ENCODE measurements at places on chromosomes 7 and 10.

DNA sequence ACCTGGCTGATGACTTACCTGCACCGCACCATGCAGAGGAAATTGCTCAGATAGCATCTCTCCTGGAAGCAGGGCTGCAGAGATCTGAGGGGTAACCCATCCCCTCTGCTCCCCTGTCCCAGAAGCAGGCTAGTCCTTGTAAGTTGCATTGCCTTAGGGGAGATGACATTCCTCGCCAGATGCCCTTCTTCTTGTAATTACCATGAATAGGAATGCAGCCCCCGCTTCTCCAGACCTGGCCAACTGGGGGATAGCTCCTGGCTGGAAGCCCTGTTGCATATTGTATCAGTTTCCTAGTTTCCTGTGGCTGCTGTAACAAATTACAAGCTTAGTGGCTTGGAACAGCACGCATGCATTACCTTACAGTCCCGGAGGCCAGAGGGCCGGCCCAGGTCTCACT is 47.5 kb upstream of the EN2 start:
- no peak for DNase-seq

GRCh38 chr10:130079614-130080460 is 30.8 kb downstream of the C10orf143 start:
- DNase-seq: no peak

GRCh38 chr10:87865241-87865881 is 1.9 kb downstream of the PTEN start:
- DNase-seq: no peak

- DNase-seq: no peak
Measured at GRCh38 chr10:116185199-116185867, 87.7 kb downstream of the GFRA1 start.

DNA sequence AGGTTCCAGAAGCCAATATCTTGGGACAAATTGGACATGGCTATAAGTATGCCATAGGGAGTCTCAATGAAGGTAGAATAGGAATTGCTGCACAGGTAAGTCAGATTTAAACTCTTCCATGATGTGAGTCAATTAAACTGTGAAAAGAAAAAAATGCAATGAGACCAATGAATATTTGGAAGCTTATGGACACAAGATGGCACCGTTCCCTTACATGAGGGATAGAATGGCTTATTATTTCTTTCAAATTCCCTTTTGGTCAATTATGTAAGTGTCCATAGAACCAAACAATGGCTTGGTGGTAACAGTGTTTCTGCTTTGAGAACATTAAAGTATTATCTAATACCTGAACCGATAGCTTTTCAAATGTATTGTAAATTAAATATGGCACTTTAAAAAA is 35.6 kb downstream of the ACADSB start:
- no peak for DNase-seq

- no peak for DNase-seq
Measured at GRCh38 chr7:78395298-78396036, 596.9 kb downstream of the PHTF2 start.

DNA sequence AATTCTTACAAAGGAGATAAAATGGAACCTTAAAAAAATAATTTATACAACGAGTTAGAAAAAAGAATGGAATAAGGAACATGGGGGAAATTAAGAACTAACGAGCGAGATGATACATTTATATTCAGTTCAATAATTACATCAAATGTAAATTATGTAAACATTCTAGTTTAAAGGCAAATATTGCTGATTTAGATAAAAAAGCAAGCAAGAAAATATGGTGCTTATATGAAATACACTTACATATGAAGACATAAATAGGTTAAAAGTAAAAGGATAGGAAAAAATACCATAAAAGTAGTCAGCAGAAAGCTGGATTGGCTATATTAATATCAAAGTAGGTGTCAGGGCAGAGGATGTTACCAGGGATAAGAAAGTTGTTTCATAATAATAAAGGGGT is 127.0 kb upstream of the AHR start:
- DNase-seq: no peak

- DNase-seq: no peak
Measured at GRCh38 chr10:7756360-7756992, 31.3 kb downstream of the KIN start.

- no peak for DNase-seq
Measured at GRCh38 chr7:2437136-2437535, 33.7 kb downstream of the CHST12 start.

GRCh38 chr7:33261585-33261984 is 132.2 kb downstream of the BBS9 start:
- DNase-seq: no peak

- no peak for DNase-seq
Measured at GRCh38 chr7:143499246-143499645, 21.6 kb downstream of the TAS2R41 start.

DNA sequence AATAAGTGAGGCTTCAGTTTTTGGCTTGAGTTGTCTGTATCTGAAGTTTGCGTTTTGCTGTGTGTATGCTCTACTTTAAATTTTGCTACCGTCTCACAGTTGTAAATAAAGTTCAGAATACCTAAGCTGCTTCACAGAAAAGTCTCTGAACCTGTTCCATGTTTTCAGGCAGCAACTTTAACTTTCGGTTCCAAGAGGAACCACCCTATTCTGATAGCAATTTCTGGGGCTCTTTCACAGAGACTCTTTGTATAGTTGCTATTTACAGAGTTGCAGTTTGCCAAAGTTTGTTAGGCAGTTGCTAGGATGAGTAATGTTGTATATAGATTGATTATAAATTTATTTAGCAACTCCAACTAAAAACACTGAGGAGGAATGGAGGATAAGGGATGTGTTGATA is 5.7 kb downstream of the FAM221A start:
- no peak for DNase-seq
